Activated T-helper 1 cell treated with anti-CD3 and anti-CD28 coated beads, Interleukin-12 subunit alpha, Interleukin-12 subunit beta, Interleukin-2, Interleukin-4 antibody, amounts not matched to agents 30 ng/mL and 10 ng/mL and 1 ng/mL, durations not matched to agents 14 hours and 24 hours and 36 hours (primary cell): ENCODE measurements at places on chromosomes 12 and 14. TPM values are rescaled to one million over a fixed set of nuclear protein-coding genes. Genes with fewer than 3 reads are reported as not detected.

- no peaks in the 10 kb centered on the region for H3K4me1 ChIP-seq
- no peak for DNase-seq
- no peak overlapping the region for H3K27ac ChIP-seq
- H3K36me3 ChIP-seq, result no peaks in the 10 kb centered on the region
These were observed 58.0 kb upstream of the CDKN3 start for GRCh38 chr14:54338696-54339317.

GRCh38 chr12:32366714-32367113 lies 32.6 kb upstream of the FGD4 start:
- H3K27ac ChIP-seq, result no peak overlapping the region
- H3K27me3 ChIP-seq, result no peaks in the 10 kb centered on the region
- no peaks in the 10 kb centered on the region for H3K4me1 ChIP-seq
- H3K36me3 ChIP-seq, result no peaks in the 10 kb centered on the region

GRCh38 chr12:123393747-123394146 lies 9.8 kb downstream of the KMT5A start:
- no peaks in the 10 kb centered on the region for H3K27me3 ChIP-seq
- H3K4me3 ChIP-seq, result no peak overlapping the region
- H3K36me3 ChIP-seq, result peaks cover 46% of the 10 kb centered on the region
- no peak overlapping the region for H3K27ac ChIP-seq
- DNase-seq, result no peak
- peaks cover 17% of the 10 kb centered on the region for H3K4me1 ChIP-seq

- H3K4me3 ChIP-seq, result no peak overlapping the region
- H3K36me3 ChIP-seq, result peaks cover 36% of the 10 kb centered on the region
- peaks cover 27% of the 10 kb centered on the region for H3K4me1 ChIP-seq
- H3K27me3 ChIP-seq, result no peaks in the 10 kb centered on the region
- no peak overlapping the region for H3K27ac ChIP-seq
These were observed 19.1 kb downstream of the FBXW8 start for GRCh38 chr12:116929885-116930284.

Gene USP5
- total RNA-seq, result 116 and 127 TPM in 2 replicates

Gene GOLGA3
- total RNA-seq, result 78.7 and 86.9 TPM in 2 replicates

Gene AKAP6
- 0.21 and 0.59 TPM in 2 replicates for total RNA-seq

- no peak within 1 kb of the TSS for H3K27ac ChIP-seq
- peaks cover 32% of the 10 kb centered on the region for H3K27me3 ChIP-seq
These were observed at the start of gene LIN7A for GRCh38 chr12:80937391-80938238. LIN7A (minus strand) TSS chr12:80937934; CDS start chr12:80937722, 212 bp downstream.

- no peak for DNase-seq
- H3K27ac ChIP-seq, result no peak overlapping the region
- H3K4me1 ChIP-seq, result no peaks in the 10 kb centered on the region
- peaks cover 2% of the 10 kb centered on the region for H3K27me3 ChIP-seq
- H3K4me3 ChIP-seq, result no peak overlapping the region
These were observed 72.9 kb upstream of the SFSWAP start for GRCh38 chr12:131637986-131638385.

Gene RFX4
- total RNA-seq, result not detected in 2 replicates

Gene GLIPR1L2
- not detected in 2 replicates for total RNA-seq

GRCh38 chr12:39319180-39319579 lies 123.7 kb downstream of the KIF21A start:
- DNase-seq, result no peak
- peaks cover 4% of the 10 kb centered on the region for H3K4me1 ChIP-seq
- no peak overlapping the region for H3K27ac ChIP-seq
- H3K4me3 ChIP-seq, result no peak overlapping the region
- no peaks in the 10 kb centered on the region for H3K27me3 ChIP-seq

Gene FGD6
- 0.64 and 0.86 TPM in 2 replicates for total RNA-seq

Gene SDR9C7
- not detected in 2 replicates for total RNA-seq

- H3K4me3 ChIP-seq, result no peak overlapping the region
- H3K4me1 ChIP-seq, result no peaks in the 10 kb centered on the region
- DNase-seq, result no peak
- no peak overlapping the region for H3K27ac ChIP-seq
- peaks cover 2% of the 10 kb centered on the region for H3K27me3 ChIP-seq
These were observed 105.1 kb downstream of the LLPH start for GRCh38 chr12:66025477-66025876.

Gene KITLG
- total RNA-seq, result not detected in 2 replicates

DNA sequence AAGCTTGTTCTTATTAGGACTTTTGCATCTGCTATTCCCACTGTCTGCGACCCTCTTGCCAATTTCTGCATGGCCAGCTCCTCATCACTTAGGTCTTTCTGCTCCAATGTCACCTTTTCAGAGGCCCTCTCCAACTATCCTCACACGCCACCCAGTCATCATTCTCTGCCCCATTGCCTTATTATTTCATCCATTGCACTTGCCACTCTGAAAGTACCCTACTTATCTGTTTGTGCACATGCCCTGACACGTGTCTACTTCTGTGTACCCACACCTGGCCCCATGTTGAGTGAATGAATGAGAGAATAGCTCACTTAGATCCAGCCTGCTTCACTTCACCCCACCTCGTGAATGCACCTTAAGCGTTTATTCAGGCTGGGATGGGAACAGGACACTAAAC lies 218.7 kb upstream of the TBX3 start:
- no peak for DNase-seq
- no peaks in the 10 kb centered on the region for H3K4me1 ChIP-seq
- no peaks in the 10 kb centered on the region for H3K27me3 ChIP-seq
- no peak overlapping the region for H3K27ac ChIP-seq

Gene APOF
- not detected in 2 replicates for total RNA-seq

- H3K4me3 ChIP-seq, result no peak overlapping the region
- no peak overlapping the region for H3K27ac ChIP-seq
- peaks cover 55% of the 10 kb centered on the region for H3K4me1 ChIP-seq
- no peak for DNase-seq
- H3K36me3 ChIP-seq, result peaks cover 30% of the 10 kb centered on the region
These were observed 73.2 kb upstream of the PSMA6 start for GRCh38 chr14:35218963-35219362.

Gene DHRS7
- total RNA-seq, result 43.6 and 47.2 TPM in 2 replicates

DNA sequence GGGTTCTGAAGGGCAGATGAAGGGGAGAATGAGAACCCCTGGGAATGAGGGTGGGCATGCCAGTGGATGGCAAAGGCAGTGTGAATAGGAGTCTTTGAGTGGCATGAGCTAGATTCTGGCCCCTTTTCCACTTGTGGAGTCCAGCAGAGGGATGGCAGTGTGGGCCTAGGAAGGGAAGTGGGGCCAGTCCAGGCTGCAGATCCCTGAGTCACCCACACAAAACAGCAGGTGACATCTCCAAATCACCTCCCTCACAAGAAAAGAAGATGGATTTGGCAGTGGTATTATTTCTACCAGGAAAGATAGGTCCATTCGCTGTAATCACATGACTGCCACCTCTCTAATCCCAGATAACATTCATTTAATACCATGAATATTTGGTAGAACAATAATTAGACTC lies 151.3 kb downstream of the TTC7B start:
- no peak overlapping the region for H3K4me3 ChIP-seq
- peaks cover 14% of the 10 kb centered on the region for H3K27me3 ChIP-seq
- no peak overlapping the region for H3K27ac ChIP-seq
- H3K36me3 ChIP-seq, result no peaks in the 10 kb centered on the region
- H3K4me1 ChIP-seq, result no peaks in the 10 kb centered on the region
